ENCODE measurements at places on chromosomes 2 and 18.

DNA sequence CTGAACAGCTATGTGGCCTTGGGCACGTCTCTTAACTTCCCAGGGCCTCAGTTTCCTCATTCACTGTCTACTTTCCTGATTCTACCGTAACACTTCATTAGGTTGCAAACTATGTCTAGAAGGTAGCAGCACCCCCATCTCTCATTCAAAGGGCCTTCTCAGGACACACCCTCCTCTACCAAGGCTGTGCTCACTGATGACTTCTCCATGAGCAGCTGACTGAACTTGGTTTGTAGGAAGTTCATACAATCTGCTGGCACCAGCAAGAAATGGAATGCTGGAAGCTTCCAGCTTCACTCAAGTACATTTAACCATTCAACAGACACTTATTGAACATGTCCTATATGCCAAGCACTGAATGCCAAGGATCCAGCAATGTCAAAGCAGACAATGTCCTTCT, 250.8 kb upstream of the CTAGE1 start:
- no peak for DNase-seq

- peak; percentile 77 for DNase-seq
Measured at GRCh38 chr2:216339456-216340279, 32.6 kb downstream of the MARCHF4 start.

- DNase-seq, result no peak
Measured at GRCh38 chr18:78505851-78506461, 473.7 kb upstream of the SALL3 start.

- no peak for DNase-seq
Measured at GRCh38 chr2:200494048-200494447, 15.8 kb downstream of the KCTD18 start.

GRCh38 chr18:23799540-23799939, 110.3 kb downstream of the LAMA3 start:
- DNase-seq, result no peak

- no peak for DNase-seq
Measured at GRCh38 chr18:74114116-74114515, 33.5 kb downstream of the FBXO15 start.

GRCh38 chr2:99066075-99066958, 75.2 kb upstream of the C2orf15 start:
- DNase-seq, result peak; percentile 83
